8988T (cell line): ENCODE measurements at places on chromosomes 2 and 18.

DNA sequence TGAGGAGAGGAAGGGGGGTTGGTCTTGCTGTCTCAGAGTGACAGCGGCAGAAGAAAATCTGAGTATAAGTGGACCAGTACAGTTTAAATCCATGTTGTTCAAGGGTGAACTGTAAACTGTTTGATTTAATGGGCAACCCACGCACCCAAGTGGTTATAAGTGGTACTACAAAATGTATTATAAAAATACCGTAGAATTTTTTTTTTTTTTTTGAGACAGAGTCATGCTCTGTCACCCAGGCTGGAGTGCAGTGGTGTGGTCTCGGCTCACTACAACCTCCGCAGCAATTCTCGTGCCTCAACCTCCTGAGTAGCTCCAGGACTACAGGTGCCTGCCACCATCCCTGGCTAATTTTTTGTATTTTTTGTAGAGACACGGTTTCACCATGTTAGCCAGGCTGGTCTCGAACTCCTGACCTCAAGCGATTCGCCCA lies 2.1 kb upstream of the CHCHD5 start:
- DNase-seq: no peak

GRCh38 chr2:177260379-177260778 lies 4.1 kb downstream of the NFE2L2 start:
- no peak for DNase-seq

DNA sequence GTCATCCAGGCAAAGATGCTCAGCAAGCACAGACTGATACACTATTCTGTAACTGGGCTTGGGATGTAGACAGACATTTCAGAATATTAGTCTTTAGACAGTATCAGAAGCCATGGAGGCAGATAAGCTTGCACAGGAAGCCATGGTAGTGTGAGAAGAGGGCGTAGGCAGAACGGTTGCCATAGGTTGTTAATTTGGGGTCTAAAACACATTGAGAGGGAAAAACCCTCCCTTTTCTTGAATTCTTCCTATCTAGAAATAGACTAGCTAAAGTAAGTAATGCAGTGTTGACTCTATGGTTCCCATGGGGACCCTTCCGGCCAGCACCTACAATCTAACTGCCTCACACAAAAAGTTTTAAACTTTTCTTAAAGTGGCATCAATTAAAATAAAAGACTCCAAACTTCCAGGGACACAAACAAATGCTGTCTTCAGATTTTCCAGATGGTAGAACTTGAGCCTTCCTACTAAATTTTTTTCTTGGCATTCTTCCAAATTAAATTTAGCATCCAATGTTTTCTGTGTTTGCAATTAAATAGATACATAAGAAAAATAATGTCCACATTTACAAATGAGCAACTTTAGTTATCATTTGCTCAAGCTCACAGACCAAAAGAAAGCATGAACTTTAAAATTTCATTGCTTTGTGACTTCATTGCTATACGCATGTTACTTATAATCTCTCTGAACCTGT lies 1.9 kb downstream of the PRKRA start:
- no peak for DNase-seq

GRCh38 chr2:20145497-20146193 lies 79.3 kb downstream of the SDC1 start:
- DNase-seq: no peak
